ENCODE measurements at places on chromosomes 12 and 14.
A peak's percentile ranks its signal among the peaks of the same experiment; 100 is the strongest.

DNA sequence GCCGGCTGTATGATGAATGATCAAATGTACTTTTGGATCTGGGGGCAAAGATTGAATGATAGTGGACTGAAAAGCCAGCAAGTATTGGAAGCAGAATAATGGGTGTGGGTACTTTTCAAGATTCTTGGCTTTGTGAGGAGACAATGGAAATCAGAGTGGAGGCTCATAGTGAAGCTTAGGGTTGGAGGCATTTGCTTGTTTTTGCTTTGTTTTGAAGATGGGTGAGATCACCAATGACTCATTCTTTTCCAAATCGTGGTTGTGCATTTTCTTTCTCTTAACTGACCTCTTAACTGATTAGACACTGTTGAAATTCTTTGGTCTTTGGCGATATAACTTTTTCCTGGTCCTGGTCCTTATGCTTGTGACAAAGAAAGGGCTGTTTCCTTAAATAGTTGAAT, 54.4 kb downstream of the PELI2 start:
- peak overlapping the region; percentile 40 for H3K27ac ChIP-seq
- H3K4me3 ChIP-seq = no peak overlapping the region
- DNase-seq = no peak
- peaks cover 62% of the 10 kb centered on the region for H3K4me1 ChIP-seq
- no peaks in the 10 kb centered on the region for H3K36me3 ChIP-seq

GRCh38 chr12:43585676-43586075, 33.7 kb upstream of the ADAMTS20 start:
- no peaks in the 10 kb centered on the region for H3K27me3 ChIP-seq
- H3K36me3 ChIP-seq = no peaks in the 10 kb centered on the region
- H3K27ac ChIP-seq = no peak overlapping the region
- no peak for DNase-seq
- H3K4me3 ChIP-seq = no peak overlapping the region
- no peaks in the 10 kb centered on the region for H3K4me1 ChIP-seq

GRCh38 chr12:10521555-10521954, 15.9 kb downstream of the EIF2S3B start:
- no peaks in the 10 kb centered on the region for H3K27me3 ChIP-seq
- no peak overlapping the region for H3K4me3 ChIP-seq
- H3K4me1 ChIP-seq = no peaks in the 10 kb centered on the region
- H3K36me3 ChIP-seq = no peaks in the 10 kb centered on the region

GRCh38 chr12:14410841-14411569, 45.5 kb downstream of the ATF7IP start:
- peaks cover 6% of the 10 kb centered on the region for H3K4me1 ChIP-seq
- H3K27me3 ChIP-seq = no peaks in the 10 kb centered on the region
- H3K4me3 ChIP-seq = no peak overlapping the region
- DNase-seq = no peak
- no peak overlapping the region for H3K27ac ChIP-seq

DNA sequence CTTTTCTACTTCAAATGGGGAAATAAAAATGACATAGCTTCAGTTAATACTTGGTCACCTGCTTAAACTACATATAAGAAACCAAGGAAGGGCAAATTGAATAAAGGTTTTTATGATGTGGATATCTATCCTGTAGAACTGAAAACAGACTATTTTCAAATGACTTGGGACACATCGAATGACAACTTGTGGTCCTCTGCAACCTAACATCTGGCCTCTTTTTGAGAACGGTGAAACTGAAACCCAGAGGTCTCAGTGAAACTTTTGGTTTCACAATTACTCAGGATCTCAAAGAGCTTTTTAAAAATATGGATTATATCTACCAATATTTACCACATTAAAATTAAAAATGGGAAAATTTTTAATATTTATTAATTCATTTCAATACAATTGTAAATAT, 65.2 kb downstream of the PPP2R5E start:
- peaks cover 7% of the 10 kb centered on the region for H3K4me1 ChIP-seq
- H3K36me3 ChIP-seq = no peaks in the 10 kb centered on the region
- peak overlapping the region; percentile 24 for H3K27ac ChIP-seq
- H3K27me3 ChIP-seq = no peaks in the 10 kb centered on the region
- DNase-seq = no peak
- H3K4me3 ChIP-seq = no peak overlapping the region

DNA sequence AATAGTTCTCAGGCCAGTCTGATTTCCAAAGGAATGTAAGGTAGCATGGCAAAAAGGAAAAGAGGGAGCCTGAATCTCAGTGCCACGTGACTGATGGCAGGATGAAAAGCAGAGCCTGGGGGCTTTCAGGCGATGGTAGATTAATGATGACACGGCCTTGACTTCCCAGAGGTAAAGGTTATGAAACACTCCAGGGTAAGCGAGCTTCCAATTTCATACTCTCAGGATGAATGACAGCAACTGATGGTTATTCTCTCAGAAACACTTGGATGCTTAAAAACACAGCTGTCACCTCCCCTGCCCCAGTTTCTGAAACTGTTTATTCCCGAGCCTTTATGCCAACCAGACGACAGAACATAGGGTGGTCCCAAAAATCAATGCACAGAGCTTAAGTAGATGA, 28.8 kb downstream of the GDF11 start:
- no peak for DNase-seq
- H3K4me3 ChIP-seq = no peak overlapping the region
- no peak overlapping the region for H3K27ac ChIP-seq
- H3K36me3 ChIP-seq = no peaks in the 10 kb centered on the region
- H3K27me3 ChIP-seq = no peaks in the 10 kb centered on the region

- H3K4me1 ChIP-seq = no peaks in the 10 kb centered on the region
- no peaks in the 10 kb centered on the region for H3K27me3 ChIP-seq
- H3K36me3 ChIP-seq = no peaks in the 10 kb centered on the region
- no peak overlapping the region for H3K27ac ChIP-seq
- no peak for DNase-seq
- no peak overlapping the region for H3K4me3 ChIP-seq
These were observed 17.9 kb downstream of the KLRF2 start for GRCh38 chr12:9899209-9899608.

Measured in pancreas (tissue), 10 donors.